ENCODE measurements at places on chromosomes 1 and 21.

GRCh38 chr1:50148142-50148923 lies 39.6 kb downstream of the ELAVL4 start:
- no peak for DNase-seq

- no peak for DNase-seq
These were observed 40.1 kb downstream of the TRAPPC10 start for GRCh38 chr21:44052071-44052829.

DNA sequence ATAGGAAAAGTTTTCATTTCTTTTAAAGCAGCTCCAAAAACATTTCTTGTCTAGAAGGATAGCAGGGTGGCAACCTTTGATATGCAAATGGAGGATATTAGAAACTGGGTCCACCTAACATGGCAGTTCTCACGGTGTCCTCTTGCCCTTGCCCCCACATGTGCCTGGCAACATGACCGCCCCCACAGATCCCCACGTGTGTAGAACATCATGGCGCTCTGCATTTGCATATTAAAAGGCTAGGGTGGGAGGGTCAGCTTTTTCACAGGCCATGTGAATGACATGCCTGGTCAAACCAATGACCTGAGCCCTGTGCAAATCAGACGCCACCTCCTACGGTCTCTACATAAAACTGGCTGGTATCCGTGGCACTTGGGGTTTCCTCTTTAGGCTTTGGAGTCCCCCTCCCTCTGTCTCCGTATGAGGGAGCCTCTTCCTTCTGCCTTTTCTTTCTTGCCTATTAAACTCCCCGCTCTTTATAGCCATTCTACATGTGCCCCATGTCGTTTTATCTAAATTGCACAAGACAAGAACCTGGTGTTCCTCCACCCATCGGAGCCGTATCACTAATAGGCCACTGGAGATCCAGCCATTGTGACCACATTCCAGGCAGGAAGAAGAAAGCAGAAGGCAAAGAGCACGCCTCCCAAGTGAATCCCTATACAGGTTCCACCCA lies 71.3 kb downstream of the WDR4 start:
- no peak for DNase-seq

GRCh38 chr1:236120721-236121153 lies 21.6 kb upstream of the GPR137B start:
- DNase-seq, result no peak

DNA sequence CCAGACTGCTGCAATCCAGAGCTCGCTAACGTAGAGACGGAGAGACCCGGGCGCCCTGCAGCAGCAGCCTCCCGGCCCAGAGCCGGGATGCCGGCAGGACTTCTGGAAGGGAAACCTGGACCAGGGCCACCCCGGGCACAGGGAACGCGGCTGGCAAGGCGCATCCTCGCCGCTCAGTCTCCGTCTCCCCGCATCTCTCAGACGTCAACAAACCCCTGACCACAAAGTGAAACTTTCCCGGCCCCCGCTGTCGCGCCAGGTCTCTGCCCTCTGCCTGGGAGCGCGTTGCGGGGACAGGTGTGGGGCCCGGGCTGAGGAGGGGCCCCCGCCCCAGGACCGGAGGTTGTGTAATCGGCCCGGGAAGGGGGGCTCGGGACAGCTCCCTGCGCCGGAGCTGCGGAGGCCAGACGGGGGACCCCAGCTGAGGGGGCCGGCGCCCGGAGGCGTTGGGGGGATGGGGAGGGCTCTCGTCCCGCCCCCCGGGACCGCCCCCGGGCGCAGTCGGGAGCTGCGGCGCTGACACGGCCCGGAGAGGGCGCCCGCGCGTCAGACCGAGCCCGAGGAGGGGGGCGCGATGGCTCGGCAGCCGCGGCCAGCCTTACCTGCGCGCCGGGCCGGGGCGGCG lies 116.6 kb upstream of the HIVEP3 start:
- DNase-seq, result no peak

DNA sequence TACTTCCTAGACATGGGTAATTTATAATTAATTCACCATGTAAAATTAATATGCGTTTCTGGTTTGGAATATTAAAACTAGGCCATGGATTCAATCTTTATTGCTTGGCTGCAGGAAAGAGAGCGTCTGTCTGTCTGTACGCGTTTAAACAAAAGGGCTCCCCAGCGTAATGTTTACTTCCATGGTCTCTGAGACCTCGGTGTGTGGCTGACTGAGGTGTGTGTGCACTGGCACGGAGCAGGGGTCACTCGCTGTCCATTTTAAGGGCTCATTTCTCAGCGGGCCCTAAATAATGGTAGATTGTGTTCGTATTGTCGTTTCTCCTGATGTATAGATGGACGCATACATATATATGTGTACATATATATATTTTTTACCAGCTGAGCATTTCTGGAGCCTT lies 119.6 kb downstream of the ATG4C start:
- DNase-seq, result no peak

DNA sequence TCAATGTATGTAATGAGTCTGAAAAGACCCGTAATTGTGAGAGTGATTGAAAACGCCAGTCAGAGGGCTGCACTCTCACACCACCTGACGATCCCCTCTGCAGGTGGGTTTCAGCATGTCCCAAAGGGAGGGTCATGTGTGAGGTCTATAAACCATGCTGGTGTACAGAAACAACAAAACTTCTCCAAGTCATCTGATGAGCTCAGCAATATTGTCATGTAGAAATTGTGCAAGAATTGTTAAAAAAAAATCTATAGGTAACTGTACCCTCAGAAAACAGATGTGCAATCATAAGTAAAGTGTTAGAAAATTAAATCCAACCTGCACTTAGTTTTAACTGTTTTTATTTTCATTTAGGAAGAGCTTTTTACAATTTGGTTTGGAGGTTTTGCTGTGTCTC lies 152.5 kb downstream of the PCBP3 start:
- DNase-seq, result no peak

- DNase-seq, result no peak
These were observed 49.9 kb upstream of the CYP2J2 start for GRCh38 chr1:59976194-59977074.

GRCh38 chr1:36486093-36486438 lies 3.4 kb upstream of the CSF3R start:
- no peak for DNase-seq

DNA sequence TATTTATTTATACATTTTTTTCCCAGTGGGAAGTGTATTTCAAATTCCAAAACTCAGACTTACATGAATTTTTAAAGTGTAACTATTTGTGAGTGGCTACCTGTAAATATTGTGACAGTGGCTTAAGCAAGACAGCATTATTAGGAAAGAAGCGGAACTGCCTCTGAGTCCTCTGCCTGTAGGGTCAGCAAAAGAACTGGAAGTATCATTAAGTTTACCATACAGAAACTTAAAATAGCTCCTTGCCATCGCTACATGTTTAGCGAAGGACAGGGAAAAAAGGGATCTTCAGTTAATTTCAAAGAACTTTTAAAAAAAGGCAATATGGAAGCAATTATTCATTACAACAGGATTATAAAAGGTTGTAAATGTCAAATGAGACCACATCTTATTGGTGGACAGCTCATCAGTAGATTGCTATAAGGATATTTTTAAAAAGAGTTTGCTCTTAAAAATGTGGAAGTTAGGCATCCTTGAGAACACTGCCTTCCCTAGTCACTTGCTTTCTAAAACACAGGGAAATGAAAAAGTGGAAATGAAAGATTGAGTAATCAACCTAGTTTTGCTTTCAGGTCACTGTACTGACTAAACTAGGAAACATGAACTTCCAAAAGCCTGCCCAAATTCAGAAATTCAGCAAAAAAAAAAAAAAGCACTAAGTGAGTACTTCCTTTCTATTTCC lies 39.2 kb downstream of the NSL1 start:
- no peak for DNase-seq

GRCh38 chr1:42679364-42679983 lies 2.7 kb upstream of the YBX1 start:
- no peak for DNase-seq

DNA sequence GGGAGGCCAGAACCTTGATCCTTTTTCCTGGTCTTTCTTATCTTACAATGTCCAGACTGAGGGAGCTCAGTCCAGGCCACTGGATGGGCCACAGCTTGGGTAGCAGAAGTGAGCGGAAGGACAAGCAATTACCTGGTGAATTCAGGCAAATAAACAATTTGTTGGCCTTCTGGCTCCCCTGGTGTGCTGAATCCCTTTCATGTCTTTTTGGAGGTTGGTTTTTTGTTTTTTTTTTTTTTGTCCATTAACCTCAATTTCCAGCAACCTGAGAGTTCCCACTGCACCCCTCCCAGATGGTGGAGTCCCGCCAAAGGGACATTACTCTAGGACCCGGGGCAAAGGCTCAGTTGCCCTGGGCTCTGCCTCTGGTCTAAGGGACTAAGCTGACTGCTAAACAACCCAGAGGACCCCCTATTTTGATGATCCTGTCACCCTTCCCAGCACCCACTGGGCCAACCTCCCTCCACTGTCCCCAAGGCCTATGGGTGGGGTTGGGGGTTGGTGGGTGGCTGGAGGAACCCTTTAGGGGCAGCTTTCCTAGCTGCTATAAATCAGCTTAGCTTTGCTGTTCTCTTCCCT lies 85.5 kb downstream of the KCND3 start:
- no peak for DNase-seq

- no peak for DNase-seq
These were observed 260.3 kb downstream of the FAF1 start for GRCh38 chr1:50699795-50700194.

DNA sequence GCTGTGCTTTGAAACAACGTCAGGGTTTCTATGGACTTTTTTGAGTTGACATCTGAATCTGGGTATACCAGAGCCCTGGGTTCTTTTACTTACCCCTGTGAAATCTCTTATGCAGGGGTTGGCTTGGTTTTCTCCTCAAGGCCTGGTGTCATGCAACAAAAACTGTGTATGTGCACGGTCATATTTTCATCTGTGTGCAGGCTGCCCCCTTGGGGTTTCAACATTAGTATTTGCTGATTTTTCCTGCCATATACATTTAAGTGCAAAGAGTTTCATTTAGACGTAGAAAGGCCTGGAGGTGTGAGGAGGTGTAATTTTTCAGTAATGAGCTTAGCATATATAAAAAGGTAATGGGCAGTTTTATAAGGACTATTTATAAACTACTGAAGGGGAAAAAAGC lies 22.0 kb upstream of the ZBTB18 start:
- no peak for DNase-seq

DNA sequence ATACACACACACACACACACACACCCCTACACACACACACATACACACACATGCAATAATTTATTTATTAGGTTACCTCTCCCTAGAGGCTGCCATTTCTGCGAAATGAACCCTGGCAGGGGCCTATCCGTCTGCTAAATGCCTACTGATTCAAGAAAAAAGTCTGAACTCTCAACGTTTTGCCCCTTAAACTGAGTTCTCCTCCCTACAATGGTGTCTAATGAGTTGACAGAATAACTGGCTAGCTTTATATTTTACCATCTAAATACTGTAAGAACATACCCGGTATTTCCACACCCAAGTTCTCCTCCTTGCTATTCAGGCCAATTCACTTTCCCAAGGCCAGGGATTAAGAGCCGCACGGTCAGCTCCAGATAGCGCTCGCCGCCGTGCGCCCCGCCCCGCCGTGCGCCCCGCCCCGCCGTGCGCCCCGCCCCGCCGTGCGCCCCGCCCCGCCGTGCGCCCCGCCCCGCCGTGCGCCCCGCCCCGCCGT lies 339 bp upstream of the RNPC3 start:
- peak; percentile 8 for DNase-seq

- DNase-seq, result no peak
These were observed 21.8 kb downstream of the DHRS3 start for GRCh38 chr1:12596007-12596821.

DNA sequence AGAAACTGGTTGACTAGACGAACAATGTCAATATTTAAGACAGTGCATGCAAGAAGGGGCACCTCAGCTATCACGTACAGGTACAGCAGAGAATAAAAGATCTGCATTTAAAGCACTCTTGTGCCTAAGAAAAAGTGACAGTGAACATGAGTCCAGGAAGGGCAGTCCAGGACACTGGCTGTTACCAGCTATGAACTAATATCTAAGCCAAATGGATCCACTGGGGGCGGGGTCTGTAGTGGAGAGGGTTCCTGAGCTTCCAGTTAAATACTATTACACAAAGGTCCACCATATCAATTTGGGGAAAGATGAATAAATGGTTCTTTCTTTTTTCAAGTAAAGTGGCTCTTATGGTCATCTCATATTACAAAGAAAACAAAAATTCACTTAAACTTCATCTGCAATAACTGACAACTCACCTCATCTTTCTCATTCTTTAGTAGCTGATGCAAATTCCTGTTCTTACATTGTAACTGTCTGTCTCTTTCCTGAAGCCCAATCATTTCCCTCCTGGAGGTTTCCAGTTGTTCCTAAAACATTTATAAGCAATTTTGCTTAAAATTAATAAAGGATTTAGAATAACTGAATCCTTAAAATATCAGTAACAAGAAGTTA lies 24.5 kb downstream of the SSX2IP start:
- no peak for DNase-seq

DNA sequence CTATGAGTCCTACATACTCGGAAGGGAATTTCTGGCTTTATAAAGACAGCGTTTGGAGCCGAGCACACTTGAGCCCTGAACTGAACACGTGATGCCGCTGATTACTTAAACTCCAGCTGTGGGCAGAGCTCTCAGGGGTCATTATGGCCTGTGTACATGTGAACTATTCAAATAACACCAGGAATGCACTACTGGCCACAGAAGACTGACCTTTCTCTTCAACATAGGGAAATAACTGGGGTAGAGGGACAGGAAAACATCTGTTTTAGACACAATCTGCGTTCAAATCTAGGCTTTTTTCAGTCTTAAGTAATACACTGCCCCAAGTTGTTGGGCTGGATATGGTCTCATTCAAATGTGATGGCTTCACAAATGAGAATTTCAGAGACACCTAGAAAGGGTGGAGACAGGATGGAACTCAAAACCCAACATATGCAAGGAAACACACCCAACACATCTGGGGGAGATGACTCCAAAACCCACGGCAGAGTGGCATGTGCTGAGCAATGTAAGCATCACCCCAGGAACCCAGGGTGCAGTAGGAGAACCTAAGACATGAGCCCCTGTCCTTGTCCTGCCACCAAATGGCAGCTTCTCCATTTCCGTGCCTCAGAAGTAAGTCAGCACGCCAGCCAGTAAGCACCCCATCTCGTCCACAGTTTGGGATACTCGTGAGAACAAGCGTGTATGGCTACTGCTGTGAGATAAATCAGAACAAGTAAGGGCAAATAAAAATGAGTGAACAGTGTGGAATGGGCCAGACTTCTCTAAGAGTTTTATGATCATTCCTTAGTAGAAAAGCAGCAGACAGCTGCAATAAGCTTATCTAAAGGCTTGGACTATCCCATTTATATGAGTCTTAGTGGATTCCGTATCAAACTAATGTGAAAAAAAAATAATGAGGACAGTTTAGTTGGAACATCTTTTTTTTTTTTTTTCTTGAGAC lies 24.9 kb downstream of the NID1 start:
- no peak for DNase-seq

GRCh38 chr1:230029244-230029941 lies 37.6 kb upstream of the GALNT2 start:
- DNase-seq, result peak; percentile 4

Data from CD4-positive, alpha-beta T cell treated with Interleukin-6 at 100 ng/mL for 8 hours (primary cell).